ENCODE measurements at places on chromosomes 2 and 18.

- DNase-seq = no peak
Measured at GRCh38 chr2:74499940-74500577, 656 bp upstream of the LBX2 start.

DNA sequence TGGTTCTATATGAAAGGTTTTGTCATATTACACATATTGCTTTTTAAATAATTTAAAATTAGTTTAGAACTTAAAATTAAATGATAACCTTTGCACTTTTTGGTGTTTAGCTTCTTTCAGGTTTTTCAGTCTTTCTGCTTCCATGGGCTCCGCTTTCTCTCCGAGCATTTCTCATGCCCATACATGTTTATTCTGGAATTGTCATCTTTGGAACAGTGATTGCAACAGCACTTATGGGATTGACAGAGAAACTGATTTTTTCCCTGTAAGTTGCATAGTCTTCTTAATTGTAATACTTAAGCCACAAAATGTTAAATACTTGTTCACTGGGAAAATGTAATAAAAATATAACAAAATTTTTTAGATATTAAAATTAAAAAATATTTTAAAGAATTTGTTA is 31.0 kb downstream of the CYBRD1 start:
- no peak for DNase-seq

DNA sequence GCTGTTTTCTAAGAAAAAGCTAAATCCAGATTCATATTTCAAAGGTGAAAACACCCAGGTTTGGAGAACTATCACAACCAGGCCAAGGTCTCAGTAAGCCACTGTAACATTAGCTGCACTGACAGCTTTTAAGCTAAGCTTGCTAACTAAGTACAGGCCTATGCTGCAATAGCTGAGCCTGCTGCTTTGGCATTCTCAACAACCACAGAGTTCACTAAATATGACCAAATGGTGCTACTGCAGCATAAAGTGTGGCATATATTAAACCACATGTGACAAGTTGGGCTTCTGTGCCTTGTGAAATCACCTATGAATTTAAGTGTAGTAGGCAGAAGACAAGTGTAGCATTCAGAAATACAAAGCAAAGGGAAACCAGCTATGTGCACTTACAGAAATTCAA is 206.7 kb downstream of the TCF4 start:
- DNase-seq = no peak

GRCh38 chr2:70897203-70897976 is 38.3 kb upstream of the ATP6V1B1 start:
- no peak for DNase-seq

DNA sequence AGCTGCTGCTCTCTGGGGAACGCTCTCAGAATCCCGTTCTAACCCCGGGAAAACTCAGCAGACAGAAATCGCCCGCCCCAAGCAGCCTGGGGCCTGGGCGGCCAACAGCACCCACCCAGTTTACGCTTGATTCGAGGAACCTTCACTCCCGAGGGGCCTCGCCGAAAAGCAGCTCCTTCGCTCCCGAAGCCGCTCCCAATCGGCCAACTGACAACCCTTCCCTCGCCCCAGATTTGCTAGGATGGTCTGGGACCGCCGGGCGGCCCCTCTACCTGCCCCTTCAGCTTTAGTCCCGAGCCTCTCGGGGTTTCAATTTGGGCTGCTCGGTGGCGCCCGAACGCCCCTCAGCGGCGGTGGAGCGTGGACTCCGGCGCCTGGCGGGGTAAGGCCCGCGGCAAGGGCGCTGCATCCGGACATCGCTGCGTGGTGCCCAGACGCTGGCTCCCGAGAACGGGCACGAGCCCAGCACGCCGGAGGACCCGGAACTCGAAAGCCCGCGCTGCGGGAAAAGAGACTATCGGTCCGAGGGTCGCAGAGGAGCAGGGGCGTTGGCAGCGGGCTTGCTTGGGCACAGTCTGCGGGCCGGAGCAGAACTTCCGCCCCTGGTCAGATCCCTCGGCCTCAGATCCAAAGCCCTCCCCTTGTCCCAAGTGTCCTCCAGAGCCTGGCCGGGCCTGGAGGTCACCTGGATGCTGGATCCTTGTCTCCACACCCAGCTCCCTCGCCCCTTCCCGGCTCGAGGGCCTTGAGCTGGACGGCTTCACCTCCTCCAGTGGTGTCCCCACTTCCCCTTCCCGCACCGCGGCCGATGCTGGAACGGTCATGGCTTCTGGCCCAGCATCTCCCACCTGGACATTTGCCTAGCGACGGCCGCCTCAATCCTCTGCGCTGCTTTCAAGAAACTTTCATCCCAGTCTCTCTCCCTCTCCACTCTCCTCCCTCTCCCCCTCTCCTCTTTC is 3.0 kb upstream of the OTX1 start:
- DNase-seq = no peak

GRCh38 chr18:50832754-50833153 is 12.9 kb upstream of the MRO start:
- DNase-seq = no peak

DNA sequence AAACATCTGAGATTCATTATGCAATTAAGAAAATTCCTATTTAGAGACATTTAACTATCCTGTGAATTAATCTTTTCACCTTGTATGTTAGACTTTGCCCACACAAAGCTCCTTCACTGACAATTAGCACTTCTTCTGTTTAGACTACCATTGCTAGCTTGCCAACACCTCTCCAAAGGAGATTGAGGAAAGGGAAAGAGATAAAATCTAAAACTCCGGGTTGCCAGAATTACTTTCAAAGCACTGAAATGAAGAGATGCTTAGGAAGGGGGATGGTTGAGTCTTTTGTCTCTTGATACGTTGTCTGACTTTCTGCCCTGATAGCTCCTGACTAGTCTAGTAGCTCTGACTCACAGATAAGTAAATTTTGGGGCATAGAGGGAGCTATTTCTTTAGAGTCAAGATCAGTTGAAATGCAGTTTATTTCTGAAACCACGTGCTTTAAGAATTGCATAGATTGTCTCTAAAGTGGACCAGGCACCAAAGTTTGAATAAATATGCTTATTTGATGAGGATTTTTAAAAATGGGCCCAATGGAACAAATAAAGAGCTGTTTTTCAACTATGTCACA is 74.1 kb upstream of the DSEL start:
- no peak for DNase-seq

GRCh38 chr18:32469190-32469651 is 1.5 kb downstream of the GAREM1 start:
- DNase-seq = no peak

- DNase-seq = no peak
Measured at GRCh38 chr2:27627963-27628766, 647 bp downstream of the CCDC121 start.

DNA sequence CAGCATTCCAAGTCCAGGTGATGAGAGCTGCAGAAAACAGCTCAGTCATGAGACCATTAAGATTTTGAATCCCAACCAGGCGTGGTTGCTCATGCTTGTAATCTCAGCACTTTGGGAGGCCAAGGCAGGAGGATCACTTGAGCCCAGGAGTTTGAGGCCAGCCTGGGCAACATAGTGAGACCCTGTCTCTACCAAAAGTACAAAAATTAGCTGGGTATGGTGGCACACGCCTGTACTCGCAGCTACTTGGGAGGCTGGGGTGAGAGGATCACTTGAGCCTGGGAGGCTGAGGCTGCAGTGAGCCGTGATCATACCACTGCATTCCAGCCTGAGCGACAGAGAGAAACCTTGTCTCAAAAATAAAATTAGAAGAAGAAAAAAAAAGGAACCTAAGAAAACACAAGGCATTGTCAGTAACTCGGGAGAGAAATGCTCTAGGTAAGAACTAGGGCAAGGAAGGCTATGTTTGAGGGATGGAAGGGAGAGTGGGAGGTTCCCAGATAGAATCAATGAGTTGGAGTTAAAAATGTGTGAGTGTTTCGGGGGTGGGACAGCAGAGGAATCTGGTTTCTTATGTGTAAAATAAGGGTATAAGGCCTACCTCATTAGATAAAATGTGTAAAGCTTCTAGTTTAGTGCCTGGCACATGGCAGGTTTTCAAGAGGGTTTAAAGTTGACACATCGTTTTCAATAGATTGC is 23.3 kb upstream of the MTA3 start:
- DNase-seq = no peak

DNA sequence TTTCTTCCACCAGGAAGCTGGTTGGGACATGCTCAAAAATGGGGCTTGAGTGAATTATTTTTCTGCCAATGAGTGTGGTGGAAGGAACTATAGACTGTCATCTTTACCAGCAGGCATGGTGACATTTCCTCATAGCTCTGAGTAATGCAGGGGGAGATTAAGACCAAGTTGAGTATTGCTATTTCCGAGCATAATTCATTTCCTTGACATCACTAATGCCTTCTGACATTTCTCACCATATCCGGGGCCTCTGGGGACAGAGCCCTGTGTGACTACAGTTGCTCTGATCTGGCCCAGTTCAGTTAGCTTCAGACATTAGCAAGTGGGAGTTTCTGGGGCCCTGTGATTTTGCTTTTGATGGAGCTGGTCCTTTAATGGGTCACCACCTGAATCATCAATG is 410.4 kb downstream of the MEIS1 start:
- no peak for DNase-seq

DNA sequence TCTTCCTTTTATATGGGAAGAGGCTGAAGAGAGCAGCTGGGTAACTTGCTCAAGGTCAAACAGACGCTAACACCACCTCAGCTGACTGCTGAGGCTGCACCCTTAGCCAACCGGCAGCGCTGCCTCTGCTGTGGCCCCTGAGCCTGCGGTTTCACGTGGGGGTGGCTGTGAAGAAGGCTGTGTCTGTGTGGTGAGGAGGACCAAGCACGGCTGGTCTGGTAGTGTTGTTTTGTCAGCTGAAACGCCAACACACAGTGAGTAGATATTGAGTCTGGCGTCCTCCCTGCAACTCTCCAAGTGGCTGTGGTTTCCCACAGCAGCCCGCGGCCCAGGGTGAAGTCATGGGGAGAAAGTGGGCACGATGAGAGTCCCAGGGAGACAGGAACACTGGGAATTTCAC is 69.6 kb downstream of the THNSL2 start:
- DNase-seq = no peak

DNA sequence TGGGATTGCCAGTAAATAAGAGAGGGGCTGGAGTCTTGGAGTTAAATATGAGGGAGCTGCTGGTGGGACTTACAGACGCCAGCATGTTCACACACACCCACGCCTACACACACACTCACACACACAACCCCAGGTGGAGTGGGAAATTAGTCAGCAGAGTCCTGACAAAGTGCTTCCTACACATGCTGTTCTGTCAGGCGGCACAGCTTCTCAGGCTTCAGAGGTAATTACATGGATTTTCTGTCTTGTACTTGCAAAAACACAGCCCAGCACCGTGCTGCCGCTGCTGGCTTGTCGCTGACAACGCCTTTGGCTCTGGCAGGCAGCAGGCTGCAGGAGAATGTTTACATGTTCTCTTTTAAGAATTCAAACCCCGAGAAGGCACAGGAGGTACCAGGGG is 1186.3 kb upstream of the CELF4 start:
- no peak for DNase-seq

- DNase-seq = no peak
Measured at GRCh38 chr2:163732727-163733126, 3.1 kb downstream of the FIGN start.

DNA sequence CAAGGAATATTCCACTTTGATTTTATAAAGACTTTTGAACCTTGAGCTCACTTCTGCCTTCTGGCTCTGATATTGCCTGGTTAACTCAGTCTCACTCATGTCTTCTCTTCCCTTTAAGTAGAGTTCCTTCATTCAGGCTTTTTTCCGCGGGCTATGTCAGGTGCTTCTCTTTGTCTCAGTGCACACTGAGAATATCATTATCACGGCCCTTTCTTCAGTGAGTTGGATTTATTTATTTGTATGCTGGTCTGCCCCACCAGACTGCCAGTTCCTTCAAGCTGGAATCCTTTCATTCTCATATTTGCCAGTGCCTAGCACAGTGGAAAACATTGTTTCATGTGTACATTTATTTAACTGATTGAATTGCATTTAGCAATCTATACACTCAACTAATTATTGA is 136.5 kb downstream of the DOK6 start:
- no peak for DNase-seq

- DNase-seq = no peak
Measured at GRCh38 chr2:161029321-161029720, 130.9 kb upstream of the TANK start.

DNA sequence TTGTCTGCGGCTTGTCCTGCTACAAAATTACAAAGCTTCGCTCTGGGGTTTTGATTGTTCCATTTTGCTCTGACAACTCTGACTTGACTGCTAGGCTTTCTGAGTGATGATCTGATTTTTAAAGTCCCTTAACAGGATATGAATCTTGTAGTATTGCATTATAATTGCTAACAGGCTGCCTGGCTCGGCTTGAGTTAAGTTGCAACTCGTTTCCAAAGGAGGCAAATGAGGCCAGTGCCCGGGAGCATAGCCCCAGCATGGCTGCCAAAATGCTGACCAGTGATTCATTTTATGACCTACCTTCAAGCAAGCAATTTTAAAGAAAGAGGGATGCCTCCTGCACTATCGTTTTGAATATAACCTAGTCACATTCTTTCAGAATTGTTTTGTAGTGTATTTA is 135.4 kb downstream of the COL6A3 start:
- DNase-seq = no peak

DNA sequence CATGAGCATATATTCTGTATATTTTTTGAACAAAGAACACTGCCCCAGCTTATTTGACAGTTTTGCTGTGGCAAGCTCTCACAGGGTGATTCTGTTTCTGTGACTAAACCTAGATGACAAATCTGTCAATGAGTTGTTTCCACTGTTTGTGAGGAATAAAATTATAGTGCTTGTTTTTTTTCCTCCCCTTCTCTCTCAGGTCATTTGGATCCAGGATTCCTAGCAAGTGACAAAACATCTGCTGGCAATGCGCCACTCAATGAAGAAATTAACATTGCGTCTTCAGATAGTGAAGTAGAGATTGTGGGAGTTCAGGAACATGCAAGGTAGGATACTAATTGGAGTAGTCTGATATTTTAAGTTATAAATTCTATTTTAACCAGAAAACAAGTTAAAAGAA is 149.3 kb downstream of the HAUS1 start:
- no peak for DNase-seq

GRCh38 chr2:219551441-219552381 is 7.9 kb downstream of the TMEM198 start:
- DNase-seq = no peak

GRCh38 chr2:193542762-193543161 is 1348.0 kb upstream of the TMEFF2 start:
- DNase-seq = no peak

- no peak for DNase-seq
Measured at GRCh38 chr2:234025891-234026401, 24.6 kb upstream of the SPP2 start.

GRCh38 chr2:42060718-42061619 is 13.1 kb downstream of the PKDCC start:
- no peak for DNase-seq

Data from NCI-H2081 treated with DMSO at 0.1 percent for 48 hours (cell line).